GM10248 (cell line): ENCODE measurements at places on chromosomes 11 and 22.

DNA sequence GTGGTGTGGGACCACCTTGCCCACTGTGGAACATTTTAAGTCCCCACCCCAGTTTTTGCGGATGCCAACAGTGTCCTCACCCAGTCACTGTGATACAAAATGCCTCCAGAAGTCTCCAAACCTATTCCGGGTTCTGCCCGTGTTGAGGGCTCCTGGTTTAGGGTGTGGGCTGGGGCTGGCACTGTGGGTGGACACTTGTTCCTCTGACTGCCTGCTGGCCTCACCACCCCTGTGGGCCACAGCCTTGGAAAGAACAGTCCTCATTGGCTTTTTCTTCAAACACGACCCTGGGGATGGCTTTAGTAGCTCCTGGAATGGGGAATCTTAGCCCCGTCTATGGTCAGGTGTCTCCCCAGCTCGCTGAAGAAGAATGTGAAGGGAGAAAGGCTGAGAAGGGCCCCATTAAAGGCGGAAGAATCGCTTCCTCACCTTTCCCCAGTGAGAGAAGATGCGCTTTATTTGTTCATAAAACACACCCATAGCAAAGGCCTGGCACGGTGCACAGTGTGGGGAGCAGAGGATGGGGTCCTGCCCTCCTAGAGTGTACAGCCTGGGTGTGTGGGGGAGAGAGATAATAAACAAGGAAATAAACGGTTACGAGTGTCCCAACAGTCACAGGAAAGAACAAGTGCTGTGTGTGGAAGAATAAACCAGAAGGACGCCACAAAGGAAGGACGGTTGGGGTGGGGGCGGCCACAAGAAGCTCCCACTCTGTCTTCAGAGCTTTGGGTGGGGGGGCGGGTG is 91.6 kb upstream of the SLC22A12 start:
- DNase-seq, result no peak

DNA sequence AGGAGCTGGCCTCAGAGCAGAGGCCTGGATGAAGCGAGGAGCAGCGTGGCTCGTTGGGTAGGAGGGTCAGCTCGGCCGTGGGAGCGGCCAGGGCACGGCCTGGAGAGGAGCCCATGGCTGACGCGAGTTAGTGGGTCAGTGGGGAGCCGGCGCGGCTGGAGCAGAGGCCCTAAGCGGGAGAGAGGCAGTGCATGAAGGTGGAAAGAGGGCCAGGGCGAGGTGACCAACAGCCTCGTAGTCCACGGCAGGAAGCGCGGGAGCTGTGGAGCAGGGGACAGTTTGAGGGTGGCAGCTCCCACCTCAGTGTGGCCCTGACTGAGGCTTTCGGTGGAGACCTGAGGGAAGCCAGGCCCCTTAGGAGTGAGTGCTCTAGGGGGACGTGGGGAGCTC is 24.1 kb downstream of the DCPS start:
- DNase-seq, result no peak

DNA sequence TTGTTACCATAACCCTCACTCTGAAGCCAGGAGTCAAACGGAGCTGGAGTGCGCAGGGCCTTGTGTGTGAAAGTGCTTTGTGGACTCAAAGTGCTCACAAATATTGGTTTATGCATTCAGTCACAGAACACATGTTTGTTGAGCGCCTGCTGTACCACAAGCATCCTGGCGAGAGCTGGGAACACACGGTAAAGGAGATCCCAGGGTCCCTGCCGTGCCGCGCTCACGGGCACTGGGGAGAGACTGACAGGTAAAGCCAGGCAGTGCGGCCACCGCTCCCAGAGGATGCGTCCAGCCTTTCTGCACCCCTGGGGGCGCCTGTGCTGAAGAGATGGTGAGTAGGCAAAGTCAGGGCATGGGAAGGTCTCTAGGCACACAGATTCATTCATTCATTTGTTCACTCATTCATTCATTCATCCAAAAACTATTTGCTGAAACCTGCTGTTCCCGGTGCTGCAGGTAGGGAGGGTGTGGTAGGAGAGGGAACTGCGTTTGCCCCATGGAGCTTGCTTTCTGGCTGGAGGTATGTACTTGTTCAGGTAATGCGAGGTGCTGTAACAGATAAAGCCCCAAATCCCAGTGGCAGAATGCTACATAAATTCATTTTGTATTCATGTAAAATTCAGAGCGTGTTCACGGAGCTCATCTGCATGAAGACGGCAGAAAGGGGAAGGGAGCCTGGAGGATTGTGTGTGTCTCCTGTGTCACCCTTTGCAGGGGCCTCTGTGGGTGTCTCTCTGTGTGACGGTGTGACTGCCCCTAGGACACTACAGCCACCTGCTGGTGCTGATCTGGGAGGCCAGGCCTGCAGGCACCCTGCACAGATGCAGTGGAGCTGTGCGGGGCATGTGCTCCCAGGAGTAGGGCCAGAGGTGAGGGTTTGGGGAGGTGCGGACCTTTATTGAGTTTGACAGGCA is 167.0 kb upstream of the B3GAT1 start:
- DNase-seq, result peak; percentile 17

- DNase-seq, result peak; percentile 54
These were observed 6.5 kb upstream of the NUP160 start for GRCh38 chr11:47854667-47855066.

- no peak for DNase-seq
These were observed 1359.9 kb downstream of the LRRC4C start for GRCh38 chr11:40099426-40100161.

- DNase-seq, result no peak
These were observed at the start of gene SEPTIN5 for GRCh38 chr22:19714312-19715187. SEPTIN5 (plus strand) TSS chr22:19714503; CDS start chr22:19714589, 86 bp downstream.

DNA sequence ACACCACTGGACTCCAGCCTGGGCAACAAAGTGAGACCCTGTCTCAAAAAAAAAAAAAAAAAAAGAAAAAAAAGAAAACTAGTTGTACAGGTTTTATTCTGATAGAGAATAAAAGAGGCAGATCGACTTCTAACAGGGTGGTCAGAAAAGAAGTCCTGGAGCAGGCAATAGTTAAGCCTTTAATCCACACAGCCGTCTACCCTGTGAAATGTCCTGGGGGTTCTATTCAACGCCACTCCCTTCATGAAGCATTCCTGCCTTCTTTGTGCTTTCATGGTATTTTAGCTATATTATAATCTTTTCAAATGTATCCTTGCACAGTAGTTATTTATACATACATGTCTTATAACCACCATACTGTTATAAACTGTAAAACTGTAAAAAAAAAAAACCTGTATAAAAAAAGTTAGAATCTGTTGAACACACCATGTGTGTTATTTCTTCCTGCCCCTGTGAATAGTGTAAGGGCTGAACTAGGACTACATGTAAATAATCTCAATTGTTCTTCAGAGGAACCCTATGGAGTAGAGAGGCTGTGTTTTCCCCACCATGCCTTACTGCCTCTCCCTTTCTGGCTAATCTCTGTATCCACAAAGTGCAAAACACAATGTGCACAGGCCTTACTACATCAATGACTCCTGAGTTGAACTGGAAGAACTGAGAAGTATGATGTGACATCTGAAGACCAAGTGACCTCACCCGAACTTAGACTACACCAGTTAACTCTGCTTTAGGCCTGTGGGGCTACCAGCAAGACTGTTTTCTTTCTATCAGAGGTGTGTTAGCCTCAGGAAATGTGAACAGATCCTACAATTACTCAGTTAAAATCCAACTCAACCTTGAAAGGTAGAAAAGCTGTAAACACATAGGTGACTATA is 25.3 kb downstream of the PRCP start:
- no peak for DNase-seq

DNA sequence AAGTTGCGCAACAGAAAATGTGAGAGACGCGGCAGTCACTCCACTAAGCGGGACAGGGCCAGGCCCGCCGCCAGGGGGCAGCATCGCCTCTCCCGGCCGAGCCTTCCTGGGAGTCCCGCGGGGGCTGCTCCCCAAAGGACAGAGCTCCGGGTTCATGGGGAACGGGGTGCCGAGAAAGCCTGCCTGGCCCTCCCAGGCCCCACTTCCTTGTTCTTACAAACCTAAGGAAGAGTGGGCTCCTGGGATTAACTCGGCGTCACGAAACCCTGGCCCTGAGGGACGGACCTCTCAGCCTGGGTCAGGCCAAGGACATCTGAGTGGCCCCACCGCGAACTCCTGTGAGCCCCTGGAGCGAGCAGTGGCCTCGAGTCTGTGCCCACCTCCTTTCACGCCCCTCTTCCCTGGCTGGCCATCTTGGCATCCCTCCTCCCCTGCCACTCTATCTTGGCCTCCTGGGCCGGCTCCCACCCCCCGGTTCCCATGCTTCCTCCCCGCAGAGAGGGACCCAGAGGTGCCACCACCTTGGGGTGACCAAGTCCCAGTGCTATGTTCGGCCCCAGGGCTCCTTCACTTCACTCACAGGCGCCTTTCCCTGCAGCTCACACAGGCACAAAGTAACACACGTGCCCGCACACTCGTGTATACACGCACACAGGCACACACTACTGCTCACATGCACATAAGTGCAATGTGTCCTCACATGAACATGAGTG is 99.9 kb upstream of the FGF3 start:
- peak; percentile 81 for DNase-seq

- no peak for DNase-seq
These were observed 24.9 kb downstream of the USH1C start for GRCh38 chr11:17519061-17519885.

GRCh38 chr11:100706179-100706578 is 19.1 kb downstream of the ARHGAP42 start:
- DNase-seq, result no peak

DNA sequence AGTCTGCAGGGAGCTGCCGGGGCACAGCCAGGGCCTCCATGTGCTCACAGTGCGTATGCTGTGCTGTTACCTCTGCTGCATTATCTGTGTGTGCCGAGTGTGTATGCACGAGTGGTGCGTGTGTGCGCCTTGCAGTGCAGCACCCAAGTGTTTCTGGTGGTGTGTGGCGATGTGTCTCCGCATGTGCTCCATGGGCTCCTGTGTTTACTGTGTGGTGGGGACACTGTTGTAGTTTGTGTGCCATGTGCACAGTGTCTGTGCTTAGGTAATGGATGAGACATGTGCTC is 31.4 kb downstream of the KCNC1 start:
- DNase-seq, result no peak

- DNase-seq, result peak; percentile 16
These were observed 21.6 kb upstream of the C11orf96 start for GRCh38 chr11:43920598-43921419.

GRCh38 chr11:15884141-15884540 is 472.2 kb downstream of the SOX6 start:
- no peak for DNase-seq

DNA sequence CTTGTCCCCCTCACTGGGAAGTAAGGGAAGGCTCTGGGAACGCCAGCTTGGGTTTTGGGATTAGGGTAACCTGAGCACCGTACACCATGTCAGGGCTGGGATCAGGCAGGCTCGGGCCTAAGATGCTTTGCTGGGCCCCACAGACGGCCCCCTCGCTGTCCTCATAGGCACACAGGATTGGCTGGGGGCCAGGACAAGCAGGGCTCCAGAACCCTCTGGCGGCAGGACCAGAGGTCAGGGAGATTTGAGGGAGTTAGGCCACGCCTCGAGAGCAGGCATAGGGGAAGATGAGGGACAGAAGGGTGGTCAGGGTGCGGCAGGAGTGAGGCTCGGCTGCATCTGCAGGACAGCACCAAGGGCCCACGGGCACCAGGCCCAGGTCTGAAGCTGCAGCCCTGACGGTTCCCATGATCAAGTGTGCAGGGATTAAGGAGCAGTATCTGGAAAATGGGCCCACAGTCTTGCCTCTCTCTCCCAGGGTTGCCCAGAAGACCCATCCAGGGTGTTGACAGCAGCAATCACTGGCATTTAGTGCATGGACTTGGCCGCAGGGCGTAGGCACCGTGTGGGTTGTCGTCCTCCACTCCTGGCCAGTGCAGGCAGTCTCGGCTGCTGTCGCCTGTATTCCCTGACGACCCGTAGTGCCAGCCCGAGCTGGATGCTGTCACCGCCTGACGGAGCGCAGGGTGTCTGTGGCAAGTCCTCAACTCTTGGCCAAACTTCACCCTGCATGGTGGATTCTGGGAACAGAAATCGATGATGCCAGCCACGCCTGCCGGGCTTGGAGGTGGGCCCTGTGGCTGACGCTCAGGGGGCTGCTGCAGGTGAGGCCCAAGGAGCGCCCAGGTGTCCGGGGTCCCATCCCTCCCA is 15.7 kb upstream of the GNB1L start:
- DNase-seq, result no peak

GRCh38 chr11:18171377-18172000 is 1.1 kb upstream of the MRGPRX4 start:
- no peak for DNase-seq

DNA sequence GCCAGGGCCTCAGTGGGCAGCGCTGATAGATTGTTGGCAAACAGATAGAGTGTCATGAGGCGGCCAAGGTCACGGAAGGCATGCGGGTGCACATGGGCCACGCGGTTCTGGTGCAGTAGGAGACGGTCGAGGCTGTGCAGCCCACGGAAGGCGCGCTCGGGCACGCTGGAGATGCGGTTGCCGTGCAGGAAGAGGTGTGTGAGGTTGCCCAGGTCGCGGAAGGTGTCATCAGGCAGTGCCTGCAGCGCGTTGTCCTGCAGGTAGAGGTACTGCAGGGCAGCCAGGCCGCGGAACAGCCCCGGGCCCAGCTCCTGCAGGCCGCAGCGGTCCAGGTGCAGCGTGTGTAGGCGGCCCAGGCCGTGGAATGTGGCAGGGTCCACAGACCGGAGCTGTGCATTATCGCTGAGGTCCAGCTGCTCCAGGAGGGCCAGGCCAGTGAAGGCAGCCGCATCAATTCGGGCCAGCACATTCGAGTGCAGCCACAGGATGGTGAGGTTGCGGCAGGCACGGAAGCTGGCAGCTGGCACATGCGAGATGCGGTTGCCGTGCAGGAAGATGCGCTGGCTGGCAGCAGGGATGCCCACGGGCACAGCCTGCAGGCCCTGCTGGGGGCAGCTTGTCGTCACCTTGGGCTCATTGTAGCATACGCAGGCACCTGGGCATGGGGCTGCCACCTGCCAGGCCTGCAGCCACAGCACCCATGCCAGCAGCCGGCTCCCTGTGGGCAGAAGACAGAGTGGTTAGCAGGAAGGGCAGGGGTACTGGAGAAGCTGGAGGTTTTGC is 25.5 kb downstream of the RTN4R start:
- DNase-seq, result no peak

- DNase-seq, result peak; percentile 74
These were observed 43.2 kb downstream of the NEU3 start for GRCh38 chr11:75031771-75032549.

- no peak for DNase-seq
These were observed 15.0 kb upstream of the ZDHHC13 start for GRCh38 chr11:19101796-19102520.

- DNase-seq, result no peak
These were observed 15.9 kb downstream of the KLHL22 start for GRCh38 chr22:20479612-20480196.

DNA sequence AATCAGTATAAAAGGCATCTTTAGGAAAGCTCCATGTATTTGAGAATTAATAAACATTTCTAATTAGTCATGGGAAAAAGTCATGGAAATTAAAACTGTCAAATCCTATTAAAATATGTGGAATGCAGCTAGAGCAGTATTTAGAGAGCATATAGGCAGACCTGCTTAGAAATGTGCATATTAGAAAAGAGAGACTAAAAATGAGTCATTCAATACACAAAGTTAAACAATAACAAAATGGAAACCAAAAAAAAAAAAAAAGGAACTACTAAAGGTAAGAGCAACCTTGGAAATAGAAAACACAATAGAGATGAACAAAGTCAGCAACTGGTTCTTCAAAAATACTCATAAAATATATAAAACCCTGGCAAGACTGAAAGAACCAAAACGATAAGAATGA is 59.7 kb upstream of the RASSF10 start:
- DNase-seq, result no peak

- no peak for DNase-seq
These were observed 42.0 kb upstream of the FIBIN start for GRCh38 chr11:26951809-26952515.
